ENCODE measurements at places on chromosomes 2 and 18. TPM values are rescaled to one million over a fixed set of nuclear protein-coding genes. Genes with fewer than 3 reads are reported as not detected.

The ZNF396 gene
- total RNA-seq: 0.08 TPM

The REG3A gene
- not detected for total RNA-seq

The EMX1 gene
- total RNA-seq: not detected

The SP140 gene
- not detected for total RNA-seq

The LINC00305 gene
- total RNA-seq: not detected

The FOXI3 gene
- not detected for total RNA-seq

The ABCG5 gene
- not detected for total RNA-seq

The CDH19 gene
- total RNA-seq: not detected

The FBXO36 gene
- total RNA-seq: 3.7 TPM

The PNPT1 gene
- 22.3 TPM for total RNA-seq

The CDK15 gene
- total RNA-seq: 0.16 TPM

The SLC11A1 gene
- total RNA-seq: 0.08 TPM

The IL36G gene
- total RNA-seq: 5.0 TPM

The MEIS1 gene
- total RNA-seq: 4.7 TPM
